Activated CD4-positive, alpha-beta T cell treated with anti-CD3 and anti-CD28 coated beads for 1 hour (primary cell): ENCODE measurements at places on chromosomes 16 and 17.
A peak's percentile ranks its signal among the peaks of the same experiment; 100 is the strongest.

GRCh38 chr17:74054249-74054648 is 149.2 kb upstream of the RPL38 start:
- no peak for DNase-seq

DNA sequence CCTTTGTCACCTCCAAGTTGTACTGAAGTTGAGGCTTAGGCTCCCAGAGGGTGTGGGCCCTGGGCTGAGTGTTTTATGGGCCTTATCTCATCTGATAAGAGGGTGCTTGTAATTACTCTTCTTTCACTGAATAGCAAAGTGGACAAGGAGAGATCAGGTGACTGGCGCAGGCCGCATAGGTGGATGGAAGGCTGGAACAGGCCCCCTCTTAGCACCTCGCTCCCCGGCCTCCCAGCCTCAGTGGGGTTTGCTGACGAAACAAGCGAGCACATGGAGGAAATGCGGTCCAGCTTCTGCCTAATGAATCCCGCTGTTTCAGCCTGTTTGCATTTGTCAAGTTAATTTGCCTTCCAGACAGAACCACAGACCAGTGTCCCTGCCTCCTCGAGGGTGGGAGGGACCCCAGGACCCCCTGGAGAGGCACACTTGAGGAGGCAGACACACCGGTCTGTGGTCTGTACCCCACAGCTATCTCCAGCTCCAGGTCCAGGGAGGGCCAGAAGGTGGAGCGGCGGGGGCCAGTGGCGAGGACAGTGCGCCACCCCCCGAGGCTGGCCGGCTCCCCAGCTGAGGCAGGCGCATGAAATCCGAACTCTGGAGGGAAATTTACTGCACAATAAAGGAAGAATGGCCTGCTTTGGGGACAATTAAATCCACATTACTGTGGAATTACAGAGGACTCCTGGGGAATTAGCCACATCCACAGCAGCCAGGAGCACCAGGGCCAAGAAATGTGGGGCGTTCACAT is 123.4 kb downstream of the NTN1 start:
- no peak for DNase-seq

DNA sequence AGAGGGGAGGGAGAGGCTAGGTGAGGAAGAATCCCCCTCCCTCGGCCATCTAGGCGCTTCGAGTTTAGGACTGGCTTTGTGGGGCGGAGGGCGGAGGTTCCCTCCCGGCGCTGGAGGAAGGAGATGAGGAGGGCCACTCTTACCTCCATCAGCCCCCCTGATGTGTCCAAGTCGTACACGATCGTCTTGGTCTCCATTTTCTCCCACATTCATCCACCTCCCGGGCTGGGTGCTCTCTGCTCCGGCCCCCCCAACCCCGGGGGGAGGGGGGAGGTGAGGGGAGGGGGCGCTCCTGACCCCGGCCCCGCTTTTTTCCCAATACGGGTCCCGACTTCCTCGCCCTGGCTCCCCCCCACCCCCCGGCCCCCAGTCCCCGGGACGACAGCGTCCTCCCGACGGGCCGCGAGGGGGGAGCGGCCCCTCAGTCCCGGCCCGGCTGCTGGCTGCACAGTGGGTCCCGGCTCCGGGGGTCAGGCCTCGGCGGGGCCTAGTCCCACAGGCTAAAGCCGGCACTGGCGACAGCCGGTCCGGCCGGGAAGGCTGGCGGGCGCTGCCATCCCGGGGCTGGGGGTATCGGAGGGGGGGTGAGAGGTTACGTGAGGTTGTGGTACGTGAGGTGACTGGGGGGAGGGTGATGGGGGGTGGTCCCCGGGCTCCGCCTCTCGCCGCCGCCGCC is 428 bp downstream of the PHF12 start:
- DNase-seq = no peak

DNA sequence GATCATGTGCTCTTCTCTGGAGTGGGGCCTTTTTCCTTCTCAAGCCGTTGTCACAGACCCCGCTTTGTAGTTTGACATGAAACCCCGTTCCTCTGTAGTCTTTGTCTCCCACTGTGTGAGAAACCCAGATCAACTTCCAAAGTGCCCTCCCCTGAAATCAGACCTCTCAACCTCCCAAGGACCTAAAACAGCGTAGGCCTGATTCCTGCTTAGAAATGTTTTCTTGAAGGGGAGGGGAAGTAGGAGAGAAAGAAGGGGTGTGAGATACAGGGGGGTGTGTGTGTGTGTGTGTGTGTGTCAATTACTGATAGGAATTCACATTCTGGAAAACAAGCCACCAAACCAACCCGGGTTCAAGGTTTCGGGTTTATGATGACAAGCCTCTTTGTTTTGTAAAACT is 1.4 kb downstream of the UBE2O start:
- DNase-seq = no peak

DNA sequence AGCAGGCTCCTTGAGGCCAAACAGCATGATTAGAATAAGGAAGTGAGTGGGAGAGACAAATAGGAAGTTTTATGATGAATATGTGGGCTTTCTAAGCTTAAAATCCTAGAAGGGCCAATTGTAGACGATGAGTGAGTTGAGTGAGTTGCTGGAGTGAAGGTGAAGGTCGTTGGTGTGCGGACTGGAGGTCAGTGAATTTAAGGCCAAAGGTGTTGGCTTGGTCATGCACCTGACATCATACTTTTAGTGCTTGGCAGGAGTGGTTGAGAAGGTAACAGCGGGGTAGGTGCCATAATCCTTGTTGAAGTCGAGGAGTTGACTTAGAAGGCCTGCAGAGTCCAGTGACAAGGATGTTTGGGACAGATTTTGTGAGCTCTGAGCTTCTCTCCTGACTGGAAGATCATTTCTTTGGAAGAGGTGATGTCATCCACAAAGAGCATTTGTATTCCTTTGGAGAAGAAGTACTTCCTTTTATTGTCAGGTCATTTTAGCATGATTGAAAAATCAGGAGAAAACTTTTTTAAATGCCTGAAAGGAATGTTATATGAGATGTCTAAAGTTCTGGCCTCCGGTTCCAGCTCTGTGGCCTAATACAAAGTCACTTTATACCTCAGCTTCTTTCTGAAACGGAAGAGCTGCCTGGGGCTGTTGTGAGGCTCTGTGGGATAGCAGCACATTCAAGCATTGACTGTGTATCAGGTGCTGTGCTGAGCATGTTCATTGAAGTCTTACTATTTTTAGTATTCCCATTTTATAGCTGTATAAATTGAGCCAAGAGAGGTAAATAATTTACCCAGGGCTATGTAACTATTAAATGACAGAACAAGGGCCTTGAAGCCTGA is 53.6 kb upstream of the TBX2 start:
- DNase-seq = no peak

GRCh38 chr16:73743665-73744496 is 552.7 kb upstream of the PSMD7 start:
- no peak for DNase-seq

DNA sequence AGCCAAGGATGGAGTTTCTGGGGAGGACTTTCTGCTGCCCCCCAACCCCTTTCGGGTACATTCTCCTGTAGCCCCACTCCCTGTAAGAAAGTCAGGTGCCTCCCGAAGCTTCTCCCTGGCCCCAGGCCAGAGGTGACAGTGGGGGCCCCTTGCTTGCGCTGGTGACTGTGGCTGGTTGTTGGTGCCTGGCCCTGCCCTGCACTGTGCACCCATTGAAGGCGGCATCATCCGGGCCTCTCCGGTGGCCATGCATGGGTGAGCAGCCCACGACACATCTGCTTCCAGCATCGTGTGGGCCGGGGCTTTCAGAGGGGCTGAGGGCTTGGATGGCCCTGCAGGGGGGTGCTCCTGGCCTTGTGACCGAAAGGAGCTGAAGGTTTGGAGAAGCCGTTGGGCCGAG is 297.0 kb downstream of the SEC14L1 start:
- no peak for DNase-seq

GRCh38 chr17:18859256-18859655 is 1.3 kb downstream of the PRPSAP2 start:
- DNase-seq = no peak

DNA sequence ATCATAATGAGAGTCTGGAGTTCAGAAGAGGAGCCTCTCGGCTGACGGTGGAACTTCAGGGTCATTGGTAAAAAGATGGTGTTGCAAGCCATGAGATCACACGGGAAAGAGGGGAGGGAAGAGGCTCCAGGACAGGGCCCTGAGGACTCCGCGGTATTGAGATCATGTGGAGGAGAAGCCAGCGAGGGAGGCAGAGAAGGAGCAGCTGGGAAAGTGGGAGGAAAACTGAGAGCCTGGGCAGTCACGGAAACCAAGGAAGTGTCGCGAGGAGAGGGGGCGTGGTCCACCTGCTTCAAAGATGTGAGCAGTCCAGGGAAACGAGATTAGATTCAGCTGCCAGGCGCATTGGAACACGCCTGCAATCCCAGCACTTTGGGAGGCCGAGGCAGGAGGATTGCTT is 27.7 kb upstream of the SBK1 start:
- no peak for DNase-seq

- no peak for DNase-seq
These were observed 655 bp upstream of the MTHFSD start for GRCh38 chr16:86555704-86556075.

DNA sequence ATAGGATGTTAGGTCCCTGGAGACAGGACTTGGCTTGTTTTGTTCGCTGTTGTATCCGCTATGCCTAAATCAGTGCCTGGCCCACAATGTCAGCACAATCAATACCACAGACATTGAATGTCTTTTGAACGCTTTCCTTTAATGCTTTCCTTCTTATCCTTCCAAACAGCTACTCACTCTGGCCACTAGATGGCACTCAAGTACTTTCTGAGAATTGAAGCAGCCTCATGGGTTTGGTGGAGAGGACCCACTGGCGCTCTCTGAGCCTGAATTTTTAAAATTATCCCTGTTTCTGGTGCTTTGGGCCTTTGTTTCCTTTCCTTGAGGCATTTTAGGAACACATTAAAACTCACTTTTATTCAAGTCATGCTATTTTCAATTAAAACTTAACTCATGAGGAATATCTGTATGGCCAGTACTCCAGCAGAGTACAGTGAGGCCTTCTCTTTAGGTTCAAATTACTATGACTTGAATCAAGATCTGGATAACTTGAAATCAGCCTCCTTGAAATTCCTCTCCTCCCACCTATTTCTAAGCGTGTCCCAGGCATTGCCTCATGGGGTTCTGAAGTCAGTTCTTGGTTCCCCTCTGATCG is 3.2 kb upstream of the NLRP1 start:
- DNase-seq = no peak

DNA sequence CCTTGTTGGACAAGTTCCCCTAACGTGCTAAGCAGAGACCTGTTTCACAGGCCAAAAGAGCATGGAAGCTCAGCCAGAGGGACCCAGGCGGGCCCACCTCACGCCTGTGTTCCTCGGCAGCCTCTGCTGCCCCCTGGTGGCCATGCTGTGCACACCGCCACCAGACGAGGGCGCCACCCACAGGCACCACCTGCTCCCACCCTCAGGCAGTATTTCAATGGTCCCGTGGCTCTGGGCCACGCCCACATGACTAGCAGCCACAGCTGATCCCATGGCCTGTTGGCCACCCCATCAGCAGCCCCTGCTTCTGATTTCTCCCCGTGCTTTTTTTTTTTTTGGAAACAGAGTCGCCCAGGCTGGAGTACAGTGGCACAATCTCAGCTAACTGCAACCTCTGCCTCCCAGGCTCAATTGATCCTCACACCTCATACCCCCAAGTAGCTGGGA is 18.9 kb downstream of the MPG start:
- DNase-seq = peak; percentile 82

DNA sequence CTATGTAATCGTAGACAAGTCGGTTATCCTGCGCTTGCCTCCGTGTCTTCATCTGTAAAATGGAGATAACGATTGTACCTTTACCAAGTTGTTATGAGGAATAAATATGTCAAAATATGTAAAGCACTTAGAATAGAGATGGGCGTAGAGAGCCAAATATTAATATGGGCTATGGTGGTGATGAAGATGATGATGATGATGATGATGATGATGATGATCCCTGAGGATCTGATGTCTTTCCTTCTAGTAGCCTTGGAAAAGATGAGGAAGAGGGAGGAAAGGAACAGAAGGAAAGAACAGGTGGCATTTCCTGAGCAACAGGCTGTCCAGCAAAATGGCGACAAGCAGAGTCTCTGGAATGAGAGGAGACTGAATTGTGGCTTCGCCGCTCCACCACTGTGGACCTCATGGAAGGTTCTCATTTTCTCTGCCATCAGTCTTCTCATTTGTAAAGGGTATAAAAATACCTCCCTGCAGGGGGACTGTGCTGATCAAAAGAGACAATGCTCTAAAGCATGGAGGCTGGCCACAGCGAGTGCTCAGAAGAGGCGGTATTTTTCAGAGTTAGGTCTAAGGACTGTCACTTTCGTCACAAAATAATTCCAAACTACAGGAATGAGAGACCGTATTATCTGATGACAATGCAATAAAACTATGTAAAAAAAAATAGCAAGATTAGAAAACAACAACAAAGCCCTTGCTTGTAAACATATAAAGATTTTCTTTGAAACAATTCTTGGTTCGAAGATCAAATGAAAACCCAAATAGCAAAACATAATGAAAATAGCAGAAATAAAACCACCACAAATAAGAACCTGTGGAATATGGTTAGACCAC is 17.2 kb upstream of the RCVRN start:
- no peak for DNase-seq

DNA sequence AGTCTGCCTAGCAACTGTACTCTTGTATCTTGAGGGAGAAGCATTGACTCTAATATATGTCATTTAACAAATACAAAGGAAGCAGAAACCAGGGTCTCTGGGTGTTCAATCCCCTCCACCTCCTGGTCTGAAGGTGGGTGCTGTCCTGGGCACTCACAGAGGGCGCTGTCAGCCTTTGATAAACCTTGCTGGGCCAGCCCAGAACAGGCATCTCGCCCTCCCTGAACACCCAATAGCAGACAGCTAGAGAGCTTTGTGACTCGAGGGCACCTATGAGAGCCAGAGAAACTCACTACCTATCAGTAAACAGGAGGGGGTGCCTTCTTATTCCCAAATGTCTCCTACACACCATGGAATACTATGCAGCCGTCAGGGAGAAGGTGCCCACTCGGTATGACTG is 6.4 kb upstream of the PIPOX start:
- DNase-seq = no peak

DNA sequence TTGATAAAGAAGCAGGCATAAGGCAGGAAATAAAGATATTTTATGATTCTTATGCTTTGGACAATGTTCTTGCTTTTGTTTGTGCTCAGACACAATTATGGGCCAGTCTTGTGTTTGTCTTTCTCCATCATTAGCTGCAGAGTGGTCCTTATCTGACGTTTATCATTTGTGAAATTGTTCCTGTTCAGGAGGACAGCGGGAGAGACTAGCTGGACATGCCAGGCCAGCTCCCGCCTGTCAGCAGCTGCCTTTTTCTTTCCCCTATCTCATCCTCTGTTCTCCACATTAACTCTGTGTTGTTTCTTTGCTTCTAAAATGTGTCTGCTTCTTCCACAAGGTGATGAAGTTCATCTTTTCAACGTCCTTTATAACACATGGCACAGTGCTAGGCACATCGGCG is 333.5 kb downstream of the NPIPA8 start:
- no peak for DNase-seq

- DNase-seq = no peak
These were observed 635 bp upstream of the AATF start for GRCh38 chr17:36947922-36948716.

- no peak for DNase-seq
These were observed 11.0 kb downstream of the P3H4 start for GRCh38 chr17:41800601-41801373.

- peak; percentile 89 for DNase-seq
These were observed 2.3 kb downstream of the BORCS6 start for GRCh38 chr17:8187517-8188262.

- no peak for DNase-seq
These were observed 27.1 kb downstream of the GINS3 start for GRCh38 chr16:58419241-58419990.

- DNase-seq = no peak
These were observed 1.3 kb upstream of the ALKBH5 start for GRCh38 chr17:18182110-18182977.

- DNase-seq = no peak
These were observed 81.3 kb downstream of the HIC1 start for GRCh38 chr17:2136241-2136640.
